ENCODE measurements at places on chromosomes 11 and 22. TPM values are rescaled to one million over a fixed set of nuclear protein-coding genes. Genes with fewer than 3 reads are reported as not detected.
A peak's percentile ranks its signal among the peaks of the same experiment; 100 is the strongest.

DNA sequence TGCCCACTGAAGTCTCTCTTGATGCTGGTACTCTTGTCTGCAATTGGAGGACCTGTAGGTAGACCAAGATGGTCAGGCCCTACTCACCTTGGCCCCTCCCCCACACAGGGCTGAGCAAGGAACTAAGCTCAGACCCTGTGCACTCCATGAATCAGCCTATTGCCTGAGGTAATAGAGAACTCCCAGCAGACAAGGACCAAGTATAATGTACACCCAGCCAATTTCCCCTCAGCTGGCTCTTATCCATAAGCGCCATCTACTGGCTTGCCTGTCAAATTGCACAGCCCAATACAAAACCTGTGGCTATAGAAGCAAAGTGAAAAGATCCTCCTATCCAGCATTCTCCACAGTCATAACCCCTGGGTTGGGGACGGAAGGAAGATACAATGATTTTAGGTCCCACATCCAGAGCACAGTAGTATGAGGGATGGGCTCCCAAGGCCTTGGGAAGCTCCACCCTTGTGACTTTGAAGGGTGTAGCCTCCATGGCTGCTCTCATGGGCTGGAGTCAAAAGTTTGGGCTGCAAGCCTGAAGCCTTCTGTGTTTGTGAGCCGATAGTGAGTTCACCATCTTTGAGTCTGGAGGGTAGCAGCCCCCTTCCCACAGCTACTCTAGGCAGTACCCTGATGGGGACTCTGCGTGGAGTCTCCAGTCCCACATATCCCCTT, 56.0 kb downstream of the GLYATL2 start:
- DNase-seq, result peak; percentile 17

DNA sequence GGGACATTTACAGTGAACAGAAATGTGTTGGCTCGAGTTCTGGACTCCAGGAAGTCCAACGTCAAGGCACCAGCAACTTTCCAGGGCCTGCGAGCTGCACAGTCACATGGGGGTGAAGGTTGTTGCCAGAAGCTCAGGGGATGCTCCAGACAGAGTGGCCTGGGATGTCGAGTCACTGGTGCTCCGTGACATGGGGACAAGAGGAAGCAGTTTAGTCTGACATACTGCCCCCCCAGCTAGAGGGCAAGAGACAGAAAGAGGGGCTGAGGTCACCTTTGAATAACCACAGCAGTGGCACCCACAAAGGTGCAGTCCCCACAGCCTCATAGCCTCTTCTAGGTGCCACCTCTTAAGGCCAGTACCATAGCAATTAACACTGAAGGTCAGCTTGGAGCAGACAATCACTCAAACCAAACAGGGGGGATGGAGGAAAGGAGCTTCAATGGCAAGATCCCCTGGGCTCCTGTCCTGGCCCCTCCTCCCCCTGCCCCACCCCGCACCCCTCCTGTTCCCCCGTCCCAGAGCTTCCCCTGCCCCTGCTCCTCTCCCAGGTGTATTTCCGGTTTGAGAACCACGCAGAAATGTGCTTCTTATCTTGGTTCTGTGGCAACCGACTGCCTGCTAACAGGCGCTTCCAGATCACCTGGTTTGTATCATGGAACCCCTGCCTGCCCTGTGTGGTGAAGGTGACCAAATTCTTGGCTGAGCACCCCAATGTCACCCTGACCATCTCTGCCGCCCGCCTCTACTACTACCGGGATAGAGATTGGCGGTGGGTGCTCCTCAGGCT, 3.8 kb downstream of the APOBEC3D start:
- DNase-seq, result no peak

DNA sequence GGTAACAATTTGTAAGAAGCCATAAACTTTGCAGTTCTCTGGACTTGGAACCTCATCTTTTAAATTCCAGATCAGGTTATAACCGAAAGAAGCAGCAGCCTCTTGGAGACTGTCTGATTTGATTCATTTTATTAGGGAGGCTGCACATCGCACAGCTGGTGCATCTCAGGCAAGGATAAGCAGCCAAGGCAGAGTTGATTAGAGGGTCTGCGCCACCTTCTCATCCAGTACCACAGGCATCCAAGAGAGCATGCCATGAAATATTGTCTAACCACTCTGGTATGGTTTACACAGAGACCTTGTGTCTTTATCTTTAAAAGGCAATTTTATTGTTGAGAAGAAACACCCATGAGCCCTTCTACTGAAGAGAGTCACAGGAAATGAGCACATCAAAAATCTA, 16.2 kb upstream of the CWF19L2 start:
- DNase-seq, result no peak

DNA sequence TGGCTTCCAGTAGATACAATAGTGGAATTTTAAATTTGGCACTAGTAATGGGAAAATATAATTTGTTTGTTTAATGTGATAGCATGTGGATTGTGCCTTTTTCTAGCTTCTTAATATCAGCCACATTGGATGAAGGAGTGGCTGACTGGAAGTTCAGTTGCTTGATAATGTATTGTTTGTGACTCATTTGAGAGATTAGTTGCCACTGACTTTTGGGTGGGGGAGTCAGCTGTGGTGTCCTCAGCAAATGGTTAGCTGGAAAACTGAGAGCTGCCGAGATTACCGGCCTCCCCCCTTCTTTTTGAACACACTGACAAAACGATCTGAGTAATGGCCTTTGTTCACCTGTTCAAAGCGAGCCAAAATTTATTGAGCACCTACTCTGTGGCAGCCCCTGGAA, 5.5 kb downstream of the JAM3 start:
- DNase-seq, result no peak

DNA sequence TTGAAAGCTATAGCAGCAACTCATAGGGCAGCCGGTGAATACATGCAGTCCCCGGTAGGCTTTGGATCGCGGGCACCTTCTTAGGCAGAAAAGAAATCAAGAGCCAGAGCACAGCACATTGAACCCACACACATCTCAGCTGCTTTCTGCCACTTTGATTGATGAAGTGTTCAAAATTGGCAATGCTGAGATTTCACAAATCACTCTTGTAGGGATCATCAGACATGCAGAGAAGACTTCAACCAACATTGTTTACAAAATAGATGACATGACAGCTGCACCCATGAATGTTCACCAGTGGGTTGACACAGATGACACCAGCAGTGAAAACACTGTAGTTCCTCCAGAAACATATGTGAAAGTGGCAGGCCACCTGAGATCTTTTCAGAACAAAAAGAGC, 350.2 kb upstream of the ARHGAP42 start:
- DNase-seq, result no peak

GRCh38 chr22:37696657-37697537, at the start of gene TRIOBP:
TSS of gene TRIOBP (plus strand) at chr22:37697048. CDS start at chr22:37701366, 4,318 bp downstream.
- peak; percentile 92 for DNase-seq

- no peak for DNase-seq
These were observed 16.3 kb downstream of the IFT27 start for GRCh38 chr22:36759481-36760159.

- DNase-seq, result no peak
These were observed 28.1 kb upstream of the MUC5AC start for GRCh38 chr11:1129611-1130160.

DNA sequence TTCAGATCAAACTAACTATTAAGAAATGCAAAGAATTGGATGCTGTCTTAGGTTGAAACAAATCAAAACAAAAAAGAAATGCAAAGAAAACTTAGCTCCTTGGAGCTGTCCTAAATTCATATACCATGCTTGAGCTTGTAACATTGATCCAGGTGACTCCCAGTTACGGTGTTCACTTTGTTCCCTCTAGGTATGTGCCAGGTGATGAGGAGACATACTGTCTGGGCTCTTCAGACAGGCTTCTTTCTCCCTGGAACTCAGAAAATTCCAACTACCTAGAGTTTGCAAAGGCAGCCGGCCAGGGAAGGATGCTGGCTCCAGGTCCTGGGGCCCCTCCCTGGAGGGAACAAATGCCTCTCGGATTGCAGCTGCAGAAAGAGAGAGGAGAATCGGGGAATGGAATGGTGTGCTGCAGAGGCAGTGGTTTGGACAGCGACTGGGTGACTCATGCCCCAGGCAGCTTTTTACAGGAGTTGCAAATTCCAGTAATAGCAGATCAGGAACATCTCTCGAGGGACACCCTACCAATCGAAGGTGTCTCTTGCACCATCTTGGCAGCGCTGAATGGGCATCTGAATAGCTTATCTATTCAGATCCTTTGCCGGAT, 12.3 kb upstream of the ASPHD2 start:
- DNase-seq, result no peak

DNA sequence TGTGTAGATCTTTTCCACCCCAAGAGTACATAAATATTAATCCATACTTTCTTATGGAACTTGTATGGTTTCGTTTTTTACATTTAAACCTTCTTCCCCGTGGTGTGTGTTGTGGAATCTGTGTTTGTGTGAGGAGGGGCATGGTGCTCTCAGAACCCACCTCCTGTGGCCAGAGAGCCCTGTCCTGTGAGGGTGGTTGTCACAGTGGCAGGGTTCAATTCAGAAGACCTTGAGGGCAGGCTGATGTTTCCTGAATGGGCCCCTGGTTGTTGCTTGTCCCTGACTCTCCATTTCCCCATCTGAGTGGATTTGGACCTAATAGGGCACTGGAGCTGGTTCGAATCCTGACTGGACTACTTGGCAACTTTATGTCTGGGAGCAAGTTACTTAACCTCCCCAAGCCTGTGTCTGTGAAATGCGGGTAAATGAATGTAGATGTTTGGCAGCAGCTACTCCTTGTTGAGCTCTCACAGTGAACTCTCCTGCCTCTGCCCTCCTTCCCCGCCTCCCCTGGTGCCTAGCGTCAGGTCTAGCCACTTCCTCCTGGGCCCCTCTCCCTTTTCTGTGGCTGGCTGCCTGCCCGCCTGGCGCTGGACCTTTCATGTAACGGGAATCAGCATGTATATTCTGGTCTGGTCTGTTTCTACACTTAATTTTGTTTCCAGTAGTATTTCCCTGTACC, 7.3 kb downstream of the NEAT1 start:
- DNase-seq, result peak; percentile 75

- peak; percentile 20 for DNase-seq
These were observed 6.2 kb downstream of the CYTH4 start for GRCh38 chr22:37288521-37288920.

DNA sequence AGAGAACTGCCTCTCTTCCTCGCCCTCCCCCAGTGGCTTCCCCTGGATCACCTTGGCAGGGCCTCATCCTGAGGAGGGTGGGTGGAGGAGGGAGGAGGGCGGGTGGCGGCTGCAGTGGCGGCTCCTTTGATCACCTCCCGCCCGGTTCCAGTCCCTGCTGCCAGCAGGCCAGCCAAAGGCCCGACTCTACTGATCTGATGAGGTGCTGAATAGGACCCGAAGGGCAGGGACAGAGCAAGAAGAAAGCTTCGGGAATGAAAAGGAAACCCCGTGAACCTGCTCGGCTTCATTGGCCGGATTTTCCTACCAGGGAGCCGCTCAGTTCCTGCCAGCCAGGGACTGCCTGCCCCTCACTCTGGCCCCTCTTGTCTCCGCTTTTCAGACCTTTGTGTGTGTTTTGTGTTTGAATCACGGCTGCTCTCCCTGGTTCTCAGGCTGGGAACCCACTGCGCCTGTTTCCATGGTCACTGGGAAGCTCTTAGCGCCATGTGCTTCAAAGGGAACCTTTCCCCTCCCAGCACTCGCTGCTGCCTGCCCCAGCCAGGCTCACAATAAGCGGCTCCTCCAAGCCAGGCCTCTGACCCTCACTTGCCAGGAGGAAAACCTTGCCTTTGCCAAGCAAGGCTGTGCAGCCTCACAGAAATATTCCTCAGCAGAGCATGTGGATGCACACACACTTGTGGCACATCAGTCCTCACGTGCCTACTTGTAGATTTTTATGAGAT, 56.8 kb downstream of the C22orf31 start:
- DNase-seq, result no peak

- DNase-seq, result no peak
These were observed 29.1 kb upstream of the NARS2 start for GRCh38 chr11:78603792-78604191.

DNA sequence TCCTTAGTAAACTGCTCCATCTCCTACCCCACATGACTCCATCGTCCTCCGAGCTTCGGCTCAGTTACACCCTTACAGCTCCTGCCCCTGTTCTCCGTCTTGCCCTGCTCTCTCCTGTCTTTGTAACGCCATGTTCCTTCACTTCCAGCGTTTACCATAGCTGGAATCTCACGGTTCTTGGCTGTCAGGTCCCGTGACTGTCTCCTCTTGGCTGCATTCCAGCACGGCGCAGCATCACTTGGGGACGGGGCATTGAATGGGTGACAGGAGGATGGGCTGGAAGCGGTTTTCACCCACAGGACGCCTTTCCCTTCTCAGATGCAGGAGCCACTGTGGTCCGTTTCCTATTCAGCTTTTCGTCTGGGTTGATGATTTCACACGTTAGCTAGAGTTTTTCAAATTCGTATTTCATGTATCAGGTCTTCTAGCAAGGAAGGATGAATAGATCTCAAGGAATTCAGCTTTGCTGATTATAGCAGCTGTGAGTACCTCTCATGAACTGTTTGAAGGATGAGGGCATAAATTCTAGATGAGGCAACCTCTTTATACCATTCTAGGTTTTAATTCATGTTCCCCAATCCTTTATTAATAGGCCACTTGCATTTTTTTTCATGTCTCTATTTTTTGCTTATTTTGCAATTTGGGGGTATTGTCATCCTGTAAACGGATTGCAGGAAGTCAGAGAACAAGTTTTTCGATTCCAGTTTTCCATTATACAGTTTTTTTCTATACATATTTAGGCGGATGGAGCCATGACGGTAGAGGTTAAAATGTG, 29.1 kb downstream of the ZBED4 start:
- DNase-seq, result no peak

DNA sequence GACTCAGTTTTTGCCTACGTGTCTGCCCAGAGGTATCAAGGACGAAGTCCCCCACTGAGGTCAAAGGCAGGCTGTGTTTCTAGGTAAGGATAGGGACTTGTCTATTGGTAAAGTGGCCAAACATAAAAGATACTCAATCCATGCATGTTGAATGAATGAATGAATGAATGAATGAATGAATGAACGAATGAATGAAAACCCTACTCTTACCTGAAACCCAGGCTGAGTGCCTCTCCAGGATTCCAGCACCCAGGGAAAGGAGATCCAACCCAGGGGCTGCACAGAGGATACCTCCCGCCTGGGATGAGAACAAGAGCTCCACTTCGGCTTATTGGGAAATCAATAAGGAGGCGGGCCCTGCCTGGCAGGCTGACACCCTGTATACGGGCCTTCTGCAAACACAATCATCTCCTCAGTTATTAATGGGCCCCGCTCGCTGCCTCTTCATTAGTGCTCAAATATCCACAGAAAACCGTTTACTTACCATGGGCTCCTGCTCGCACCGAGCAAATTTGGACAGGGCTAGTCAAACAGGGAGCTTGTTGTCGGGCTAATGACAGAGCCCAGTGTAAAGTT, 177.4 kb downstream of the BUD13 start:
- DNase-seq, result no peak

GRCh38 chr11:32390712-32391111, 44.6 kb downstream of the WT1 start:
- no peak for DNase-seq

The MUC6 gene
- not detected for total RNA-seq

The CRYBB3 gene
- total RNA-seq, result 0.58 TPM

The RCOR2 gene
- total RNA-seq, result 0.45 TPM

The CASTOR1 gene
- total RNA-seq, result 12.8 TPM

All from left lung (tissue), 14 donors.